Stimulated activated CD8-positive, alpha-beta memory T cell treated with anti-CD3 and anti-CD28 coated beads, Interleukin-4, amount 100 ng/mL, for 4 hours (primary cell): ENCODE measurements at places on chromosomes 2 and 18.

DNA sequence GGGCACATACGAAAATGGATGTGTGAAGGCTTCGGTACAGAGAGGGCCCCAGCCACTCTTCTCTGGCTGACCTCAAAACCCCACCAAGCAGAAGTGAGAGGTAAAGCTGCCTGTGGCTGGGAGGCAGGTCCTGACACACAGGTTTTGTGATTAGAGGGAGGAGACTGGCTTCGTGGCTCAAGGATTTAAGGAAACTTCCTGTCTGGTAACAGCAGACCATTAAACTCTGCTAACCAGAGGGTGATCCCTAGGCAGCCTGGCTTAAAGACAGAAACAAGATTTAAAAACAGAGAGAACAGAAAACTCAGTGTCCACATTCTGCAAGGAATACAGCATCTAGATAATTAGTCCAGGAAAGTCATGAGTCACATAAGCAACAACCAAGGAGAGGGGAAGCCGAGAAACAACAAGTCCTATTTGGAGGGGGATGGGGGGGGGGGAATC lies 101.9 kb downstream of the NFATC1 start:
- DNase-seq, result no peak

- DNase-seq, result no peak
These were observed 38.4 kb downstream of the EIF4E2 start for GRCh38 chr2:232588680-232589585.

- DNase-seq, result no peak
These were observed 76.0 kb upstream of the SLC66A3 start for GRCh38 chr2:11079136-11079824.

DNA sequence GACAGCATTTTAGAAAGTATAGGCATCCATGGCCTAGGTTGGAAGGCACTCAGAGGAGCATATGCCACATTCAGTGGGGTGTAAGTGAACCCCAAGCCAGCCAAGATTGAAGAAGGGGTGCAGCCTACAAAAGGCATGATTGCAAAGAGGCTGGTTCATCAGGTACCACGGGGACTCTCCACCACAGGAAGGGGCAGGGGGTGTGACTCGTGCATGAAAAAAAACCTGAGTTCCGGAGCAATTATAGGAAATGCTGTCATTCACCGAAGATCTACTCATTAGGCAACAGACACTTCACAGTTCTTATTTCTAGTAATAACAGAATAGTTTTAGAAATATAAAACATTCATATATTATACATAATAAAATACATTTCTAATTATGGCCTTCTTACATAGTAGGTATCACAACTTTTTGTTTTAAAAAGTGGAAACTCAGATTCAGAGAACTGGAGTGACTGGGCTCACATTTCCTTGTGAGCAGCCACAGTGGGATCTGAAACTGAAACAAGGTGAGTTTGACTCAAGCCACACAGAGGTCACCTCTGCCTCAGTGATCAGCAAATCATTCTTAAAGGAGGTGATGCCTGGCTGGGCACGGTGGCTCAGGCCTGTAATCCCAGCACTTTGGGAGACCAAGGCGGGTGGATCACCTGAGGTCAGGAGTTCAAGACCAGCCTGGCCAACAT lies 188.4 kb upstream of the GYPC start:
- no peak for DNase-seq

DNA sequence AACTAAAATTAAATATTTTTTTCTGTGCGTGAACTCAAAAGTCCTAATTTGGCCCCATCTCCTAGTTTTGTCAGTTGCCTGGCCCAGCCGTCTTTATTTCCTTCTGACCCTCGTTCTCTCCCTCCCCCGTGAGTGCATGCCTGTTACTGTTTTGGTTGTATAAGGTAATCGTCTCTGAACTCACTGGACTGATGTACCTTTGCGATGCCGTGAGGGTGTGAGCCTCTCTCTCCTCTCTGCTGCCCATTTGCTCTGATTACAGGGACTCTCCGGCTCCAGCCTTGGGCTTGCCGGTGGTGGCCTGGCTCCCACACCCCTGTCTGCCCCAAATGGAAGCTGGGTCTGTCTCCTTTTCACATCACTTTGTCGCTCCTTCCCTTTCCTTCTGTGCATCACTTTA lies 66.5 kb upstream of the RBM44 start:
- DNase-seq, result no peak

DNA sequence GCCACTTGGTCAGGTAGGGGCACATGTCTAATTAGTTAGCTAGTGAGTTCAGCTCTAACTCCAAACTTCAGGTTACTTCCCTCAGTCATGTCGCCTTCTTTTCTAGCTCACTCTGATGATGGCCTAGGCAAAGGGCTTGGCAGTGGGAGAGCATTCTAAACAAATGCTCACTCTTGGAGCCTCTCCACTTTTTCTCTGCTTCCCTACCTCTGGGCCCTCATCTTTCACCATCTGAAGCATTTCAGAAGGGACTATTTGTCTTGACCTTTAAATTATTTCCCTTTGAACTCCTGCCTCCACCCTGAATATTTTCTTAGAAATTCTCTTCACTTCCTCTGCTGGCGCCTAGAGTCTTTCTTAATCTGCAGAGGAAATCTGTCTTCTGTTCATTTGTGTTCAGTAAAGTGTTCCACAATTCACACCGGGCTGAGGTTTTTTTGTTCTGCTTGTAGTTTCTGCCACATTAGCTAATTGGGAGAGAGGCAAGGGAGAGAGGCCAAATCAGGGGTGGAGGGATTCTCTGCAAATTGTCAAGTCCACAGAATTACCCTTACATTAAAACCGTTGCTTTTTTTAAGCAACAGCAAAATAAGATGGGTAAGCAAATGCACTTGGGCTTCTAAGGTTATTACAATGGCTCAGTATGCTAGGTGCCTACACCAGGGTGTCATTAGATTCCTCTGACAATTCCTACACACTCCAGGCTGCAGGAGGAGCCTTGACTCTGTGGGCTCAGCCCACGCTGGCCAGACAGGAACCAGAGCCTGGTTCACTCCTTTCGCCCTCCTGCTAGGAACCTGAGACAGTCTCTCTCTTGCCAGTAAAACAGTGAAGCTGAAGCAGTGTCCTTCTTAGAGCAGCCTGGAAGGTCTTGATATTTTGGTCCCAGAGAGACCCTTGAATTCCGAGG lies 5.5 kb downstream of the MSGN1 start:
- no peak for DNase-seq

GRCh38 chr18:74276609-74277008 lies 15.2 kb downstream of the CYB5A start:
- DNase-seq, result no peak

DNA sequence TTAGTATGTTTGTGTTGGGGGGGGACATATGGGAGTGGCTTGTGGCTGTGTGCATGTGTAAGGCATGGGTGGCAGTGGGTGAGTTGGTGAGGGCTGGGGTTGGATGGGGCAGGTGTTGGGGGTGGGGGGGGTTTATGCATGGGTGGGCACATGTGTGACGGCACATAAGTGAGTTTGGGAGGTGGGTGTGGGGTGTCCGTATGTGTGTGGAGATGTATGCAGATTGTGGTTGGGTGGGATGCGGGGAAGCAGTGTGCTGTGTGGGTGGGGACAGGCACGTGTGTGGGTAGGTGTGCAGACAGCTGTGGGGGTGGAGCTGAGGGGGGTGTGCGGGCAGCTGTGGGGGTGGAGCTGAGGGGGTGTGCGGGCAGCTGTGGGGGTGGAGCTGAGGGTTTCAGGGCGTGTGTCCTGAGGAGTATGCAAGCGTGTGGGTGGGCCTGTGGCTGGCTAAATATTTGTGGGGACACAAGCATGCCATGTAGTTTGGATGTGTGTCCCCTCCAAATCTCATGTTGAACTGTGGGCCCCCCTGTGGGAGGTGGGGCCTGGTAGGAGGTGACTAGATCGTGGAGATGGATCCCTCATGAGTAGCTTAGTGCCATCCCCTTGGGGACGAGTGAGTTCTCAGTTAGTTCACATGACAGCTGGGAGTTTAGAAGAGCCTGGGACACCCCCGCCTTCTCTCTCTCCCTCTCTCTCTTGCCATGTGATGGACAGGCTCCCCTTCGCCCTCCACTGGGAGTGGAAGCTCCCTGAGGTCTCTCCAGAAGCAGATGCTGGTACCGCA lies 59.4 kb downstream of the ANKMY1 start:
- no peak for DNase-seq

DNA sequence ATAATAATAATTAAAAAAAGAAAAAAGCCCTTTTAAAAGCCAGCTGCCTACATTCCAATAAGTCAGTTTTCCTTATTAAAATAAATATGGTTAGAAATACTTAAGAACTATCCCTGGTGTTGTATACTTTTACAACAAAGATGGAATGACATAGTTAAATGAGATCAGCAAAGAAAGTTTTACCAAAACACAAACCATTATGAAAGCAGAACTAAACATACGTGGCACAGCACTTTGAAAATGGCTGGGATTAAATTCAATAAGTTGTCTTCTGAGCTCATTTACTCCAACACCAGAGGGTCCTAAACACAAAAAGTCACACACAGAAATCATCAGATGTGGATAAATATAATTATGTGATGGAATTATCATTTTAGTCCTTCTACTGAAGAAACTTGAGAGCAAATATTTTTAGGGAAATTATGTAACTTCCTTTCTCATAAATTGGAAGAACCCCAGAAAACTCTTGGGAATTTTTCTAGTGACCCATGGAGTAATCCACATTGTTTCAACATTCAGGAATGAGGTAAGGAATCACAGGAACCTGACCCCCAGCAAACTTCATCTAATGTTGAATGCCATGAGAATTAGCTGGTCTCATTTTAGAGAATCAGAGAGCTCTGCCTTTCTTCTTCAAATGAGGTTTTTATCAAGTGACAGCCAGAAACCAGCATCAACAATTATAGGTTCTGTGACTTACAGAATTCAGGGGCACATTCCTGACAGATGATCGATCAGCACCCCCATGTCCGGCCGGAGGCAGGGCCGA lies 11.5 kb upstream of the TMEM237 start:
- DNase-seq, result no peak

- no peak for DNase-seq
These were observed 7.4 kb downstream of the TUBB6 start for GRCh38 chr18:12315490-12315889.

DNA sequence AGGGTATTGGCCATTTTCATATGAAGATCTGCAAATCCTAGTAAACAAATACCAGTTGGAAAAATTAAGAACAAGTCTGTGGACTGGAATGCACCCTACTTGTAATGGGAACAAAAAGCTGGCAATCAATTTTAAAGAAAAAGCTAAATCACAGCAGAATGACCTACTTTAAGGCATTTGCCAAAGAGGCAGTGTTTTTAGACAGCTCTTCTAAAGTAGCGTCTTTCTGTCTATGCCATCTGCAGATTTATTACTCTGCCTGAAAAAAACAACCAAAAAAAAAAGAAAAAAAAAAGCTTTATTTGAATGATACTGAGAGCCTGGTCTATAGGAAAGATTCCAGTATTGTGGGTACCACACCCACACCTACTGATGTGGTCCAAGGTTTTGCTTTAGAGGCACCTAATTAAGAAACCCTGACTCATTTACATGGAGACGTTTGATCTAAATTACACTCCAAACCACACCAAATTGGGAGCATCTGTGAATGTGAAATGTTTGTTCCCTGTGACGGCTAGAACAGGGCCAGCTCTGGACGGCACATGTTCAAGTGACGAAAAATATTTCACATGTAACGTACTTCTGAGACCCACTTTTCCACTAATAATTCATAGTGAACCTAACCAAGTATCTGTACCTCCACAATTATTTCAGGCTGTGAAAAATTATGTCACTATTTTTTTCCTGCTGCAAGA lies 597.1 kb downstream of the ARHGAP15 start:
- DNase-seq, result no peak

DNA sequence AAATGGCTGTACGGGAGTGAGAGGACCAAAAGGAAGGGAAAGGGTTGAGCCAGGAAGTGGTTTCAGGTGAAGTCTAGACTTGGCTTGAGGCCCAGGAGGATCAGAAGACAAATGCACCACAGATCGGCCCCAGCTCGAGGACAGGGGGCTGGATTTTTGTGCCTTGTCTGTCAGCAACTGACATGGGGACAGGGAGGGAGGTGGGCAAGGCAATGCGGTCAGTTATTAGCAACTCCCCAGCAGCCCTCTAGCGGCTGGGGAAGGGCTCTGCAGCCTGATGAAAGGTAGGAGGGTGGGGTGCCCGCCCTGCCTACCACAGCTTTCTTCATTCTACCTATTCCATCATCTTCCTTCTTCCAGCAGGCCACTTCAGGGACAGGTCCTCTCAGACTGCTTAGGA lies 50.0 kb downstream of the CPO start:
- DNase-seq, result no peak

- no peak for DNase-seq
These were observed 553.6 kb upstream of the FSIP2 start for GRCh38 chr2:185185044-185185443.
